ENCODE measurements at places on chromosomes 1 and 21.

DNA sequence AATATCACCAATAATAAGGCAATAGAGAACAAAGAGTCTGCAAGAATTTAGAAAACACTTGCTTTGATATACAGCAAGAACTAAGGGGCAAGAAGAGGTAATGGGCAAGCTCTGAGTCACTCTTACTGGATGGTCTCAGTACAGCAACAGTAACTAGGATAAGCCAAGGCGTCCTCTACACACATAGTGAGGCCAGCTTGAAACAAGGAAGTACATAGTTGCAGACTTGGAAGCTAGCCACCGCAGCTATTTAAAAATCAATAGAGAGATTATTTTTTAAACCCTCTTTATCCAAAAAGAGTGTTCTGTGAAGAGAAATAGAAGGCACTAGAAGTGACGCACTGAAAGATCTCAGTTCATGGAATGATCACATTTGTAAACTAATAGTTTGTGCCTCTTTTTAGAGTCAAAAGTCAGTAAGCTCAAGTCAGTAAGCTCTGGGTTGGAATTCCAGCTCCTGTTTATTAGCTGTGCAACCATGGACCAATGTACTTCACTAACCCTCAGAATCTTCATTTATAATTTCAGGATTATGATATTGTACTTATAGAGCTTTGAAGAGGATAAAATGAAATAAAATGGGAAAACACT is 118.6 kb downstream of the AKT3 start:
- DNase-seq: no peak

DNA sequence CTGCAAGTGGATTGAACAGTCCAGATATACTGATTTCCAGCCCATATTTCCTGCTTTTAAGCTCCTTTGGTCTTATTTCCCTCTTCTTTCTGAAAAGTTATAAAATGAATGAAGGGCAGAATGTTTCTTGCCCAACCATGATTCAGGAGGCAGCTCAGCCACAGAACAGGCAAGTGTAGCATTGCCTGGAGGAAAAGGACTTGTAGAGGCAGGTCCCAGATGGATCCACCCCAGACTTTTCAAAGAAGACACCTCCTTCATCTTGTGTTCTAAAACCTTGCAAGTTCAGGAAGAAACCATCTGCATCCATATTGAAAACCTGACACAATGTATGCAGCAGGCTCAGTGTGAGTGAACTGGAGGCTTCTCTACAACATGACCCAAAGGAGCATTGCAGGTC is at the start of gene CLCA2:
Gene CLCA2, plus strand, starts transcription at position 299 of the 400 bp plus-strand sequence. Its CDS starts 77 bp downstream, at position 376.
- DNase-seq: no peak

GRCh38 chr1:110245876-110246620 is 35.9 kb downstream of the KCNC4 start:
- DNase-seq: no peak

GRCh38 chr1:39727932-39728317 is 10.8 kb upstream of the PPIE start:
- no peak for DNase-seq

GRCh38 chr1:212701910-212702309 is 2.3 kb upstream of the BATF3 start:
- DNase-seq: no peak

Data from stimulated activated CD4-positive, alpha-beta T cell treated with anti-CD3 and anti-CD28 coated beads, Interleukin-2, amount 100 ng/mL, for 48 hours (primary cell).